ENCODE measurements at places on chromosomes 16 and 17.

GRCh38 chr17:65942592-65942991 is 249.3 kb downstream of the CEP112 start:
- no peak for DNase-seq

- no peak for DNase-seq
These were observed 34.5 kb downstream of the TUBD1 start for GRCh38 chr17:59858167-59858816.

- DNase-seq: no peak
These were observed 51.3 kb downstream of the EPN2 start for GRCh38 chr17:19288453-19288852.

GRCh38 chr17:55168958-55169687 is 95.6 kb upstream of the HLF start:
- DNase-seq: no peak

GRCh38 chr17:75135946-75136345 is 4.4 kb upstream of the NT5C start:
- no peak for DNase-seq

GRCh38 chr16:31706925-31707324 is 166.7 kb upstream of the ZNF267 start:
- no peak for DNase-seq

GRCh38 chr16:30896261-30896888 is at the start of gene CTF1:
CTF1 (plus strand) TSS chr16:30896614; CDS start chr16:30896644, 30 bp downstream.
- DNase-seq: no peak

- DNase-seq: peak; percentile 24
These were observed 134.8 kb downstream of the HS3ST2 start for GRCh38 chr16:22948603-22949368.

DNA sequence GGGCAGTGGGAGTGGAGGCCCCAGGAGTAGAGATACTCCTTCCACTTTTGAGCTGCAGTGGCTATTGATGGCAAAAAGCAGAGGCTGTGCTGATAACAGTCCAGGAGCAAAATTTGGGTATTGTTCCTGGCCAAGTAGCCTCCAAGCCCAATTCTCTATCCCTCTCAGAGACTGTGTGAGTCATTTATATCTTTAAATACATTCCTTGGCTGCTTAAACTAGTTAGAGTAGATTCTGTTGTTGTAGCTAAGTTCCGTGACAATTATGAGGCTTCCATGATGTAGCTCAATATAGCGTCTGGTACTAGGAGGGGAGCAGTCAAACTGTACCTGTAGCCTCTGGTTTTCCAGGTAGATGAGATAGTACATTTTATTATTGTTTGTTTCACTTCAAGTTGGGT is 19.9 kb upstream of the UBE2G1 start:
- DNase-seq: no peak

DNA sequence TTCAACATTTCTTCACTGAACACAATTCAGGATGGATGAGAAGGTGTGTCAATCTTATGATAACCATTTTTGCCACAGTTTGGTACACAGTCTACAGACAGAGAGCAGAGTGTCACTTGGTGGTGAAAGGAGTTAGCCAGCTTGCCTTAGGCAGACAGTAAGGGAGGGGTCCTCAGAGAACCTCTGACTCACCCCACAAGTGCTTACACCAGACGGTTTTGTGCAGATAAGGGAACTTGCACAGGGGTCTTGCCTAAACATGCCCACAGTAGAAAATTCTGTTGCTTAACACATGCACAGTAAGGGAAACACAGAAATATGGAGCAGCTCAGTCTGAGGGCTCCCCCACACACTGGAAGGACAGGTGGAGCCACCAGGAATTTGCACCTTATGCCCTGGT is 204.5 kb upstream of the CDH8 start:
- DNase-seq: no peak

DNA sequence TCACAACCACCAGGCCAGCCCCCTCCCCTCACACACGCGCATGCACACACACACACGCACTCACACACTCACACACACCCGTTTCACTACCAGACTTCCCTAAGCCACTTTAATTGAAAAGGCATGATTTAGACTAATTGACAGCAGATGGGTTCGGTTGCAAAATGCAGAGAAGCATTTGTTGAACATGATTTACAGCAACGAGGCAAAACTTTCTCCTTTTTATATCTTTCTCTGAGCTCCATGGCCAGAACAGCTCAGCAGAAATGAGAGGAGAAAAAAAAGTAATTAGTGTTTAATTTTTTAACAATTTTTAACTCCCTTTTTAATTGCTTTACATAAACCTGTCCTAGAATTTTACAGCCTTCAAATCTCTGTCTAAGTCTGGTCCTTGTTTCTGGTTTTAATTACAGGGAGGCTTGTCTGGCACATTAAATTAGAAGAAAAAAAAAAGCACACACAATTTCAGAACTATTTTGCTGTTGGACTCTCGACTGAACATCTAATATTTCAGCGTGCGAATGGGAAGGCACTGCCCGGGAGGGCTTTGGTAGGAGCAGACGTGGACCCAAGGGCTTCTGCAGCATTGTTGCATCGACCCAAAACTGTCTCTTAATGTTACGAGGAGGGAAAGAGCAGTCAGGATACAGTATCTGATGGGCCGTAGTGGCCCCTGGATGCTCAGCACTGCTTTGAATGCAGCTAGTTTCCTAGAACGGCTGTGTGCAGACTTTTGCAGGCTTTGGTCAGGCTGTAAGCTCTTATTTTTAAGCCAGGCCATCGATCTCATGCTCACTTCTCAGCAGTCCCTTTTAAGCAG is 255.9 kb downstream of the SOX9 start:
- DNase-seq: peak; percentile 65

GRCh38 chr17:34582185-34582900 is 3.0 kb downstream of the TMEM132E start:
- no peak for DNase-seq

DNA sequence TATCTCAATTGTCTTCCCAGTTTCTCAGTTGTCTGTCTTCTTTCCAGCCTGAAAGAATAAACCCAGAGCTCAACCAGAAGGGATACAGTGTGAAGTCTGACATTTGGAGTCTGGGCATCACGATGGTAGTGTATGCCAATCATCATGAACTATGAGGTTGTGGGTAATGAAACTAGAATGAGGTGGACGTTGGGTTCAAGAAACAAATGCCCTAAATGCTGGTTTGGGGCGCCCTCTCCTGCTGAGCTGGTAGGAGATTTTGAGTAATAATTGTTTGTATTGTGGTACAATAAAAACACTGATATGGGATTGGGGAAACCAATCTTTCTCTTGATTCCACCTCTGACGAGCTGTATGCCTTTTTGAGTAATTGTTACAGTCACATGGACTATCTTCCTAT is 110.4 kb downstream of the MAP2K6 start:
- DNase-seq: no peak

- DNase-seq: peak; percentile 9
These were observed 11.6 kb downstream of the FBXL19 start for GRCh38 chr16:30934827-30935557.

DNA sequence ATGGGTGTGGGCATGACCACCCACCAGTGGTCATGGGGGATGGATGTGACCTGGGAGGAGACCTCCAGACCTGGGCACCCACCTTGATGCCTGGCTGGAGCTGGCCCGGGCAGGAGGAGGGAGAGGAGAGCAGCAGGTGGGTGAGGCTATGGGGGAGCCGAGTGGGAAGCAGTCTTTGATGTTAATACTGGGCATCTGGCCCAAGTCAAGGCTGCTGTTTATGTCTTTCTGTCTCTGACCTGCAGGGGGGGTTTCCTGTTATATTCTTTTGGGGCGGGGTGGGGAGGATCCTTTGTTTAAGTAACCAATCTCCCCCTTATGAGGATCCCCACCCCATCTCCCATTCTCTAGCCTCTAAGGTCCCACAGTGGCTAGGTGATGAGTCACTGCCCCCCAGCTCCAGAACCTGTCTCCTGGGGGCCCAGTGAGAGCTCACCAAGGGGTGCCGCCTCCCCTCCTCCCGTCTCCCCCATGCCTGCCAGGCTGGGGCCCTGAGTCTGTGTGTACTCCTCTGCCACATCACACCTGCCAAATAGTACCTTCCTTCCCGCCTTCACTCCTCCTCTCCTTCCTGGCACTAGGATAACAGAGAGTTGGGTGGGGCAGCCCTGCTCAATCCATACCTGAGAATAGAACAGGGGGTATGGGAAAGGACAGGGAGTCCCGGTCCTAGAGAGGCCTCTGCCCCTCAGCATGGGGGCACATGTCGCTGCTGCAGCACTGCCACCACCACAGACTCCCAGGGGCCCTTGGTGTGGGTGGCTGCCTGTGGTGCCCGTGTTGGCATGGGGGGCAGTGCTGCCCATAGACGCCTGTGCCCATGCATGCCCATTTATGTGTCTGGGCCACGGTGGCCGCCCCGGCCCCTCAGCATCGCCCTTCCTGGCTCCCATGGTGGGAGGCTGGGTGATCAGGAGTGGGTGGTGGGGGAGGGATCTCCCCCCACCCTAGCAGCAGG is 7.3 kb downstream of the THRA start:
- DNase-seq: peak; percentile 80

DNA sequence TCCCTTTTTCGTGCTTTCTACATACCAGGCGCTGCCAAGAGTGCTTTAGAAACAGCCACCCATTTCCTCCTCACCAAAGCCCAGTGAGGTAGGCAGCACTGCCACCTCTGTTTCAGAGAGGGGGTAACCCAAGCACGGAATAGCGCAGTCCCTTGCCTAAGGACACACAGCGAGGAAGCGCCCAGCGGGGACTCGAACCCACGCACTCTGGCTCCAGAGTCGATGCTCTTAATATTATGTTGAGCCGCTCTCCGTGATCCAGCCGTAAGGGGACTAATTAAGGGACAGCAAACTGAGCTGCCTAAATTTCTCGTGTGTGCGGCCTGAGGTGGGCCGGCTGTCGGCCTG is 497 bp downstream of the CES1 start:
- DNase-seq: no peak

- DNase-seq: no peak
These were observed 59.2 kb downstream of the CYB5B start for GRCh38 chr16:69483611-69484010.

DNA sequence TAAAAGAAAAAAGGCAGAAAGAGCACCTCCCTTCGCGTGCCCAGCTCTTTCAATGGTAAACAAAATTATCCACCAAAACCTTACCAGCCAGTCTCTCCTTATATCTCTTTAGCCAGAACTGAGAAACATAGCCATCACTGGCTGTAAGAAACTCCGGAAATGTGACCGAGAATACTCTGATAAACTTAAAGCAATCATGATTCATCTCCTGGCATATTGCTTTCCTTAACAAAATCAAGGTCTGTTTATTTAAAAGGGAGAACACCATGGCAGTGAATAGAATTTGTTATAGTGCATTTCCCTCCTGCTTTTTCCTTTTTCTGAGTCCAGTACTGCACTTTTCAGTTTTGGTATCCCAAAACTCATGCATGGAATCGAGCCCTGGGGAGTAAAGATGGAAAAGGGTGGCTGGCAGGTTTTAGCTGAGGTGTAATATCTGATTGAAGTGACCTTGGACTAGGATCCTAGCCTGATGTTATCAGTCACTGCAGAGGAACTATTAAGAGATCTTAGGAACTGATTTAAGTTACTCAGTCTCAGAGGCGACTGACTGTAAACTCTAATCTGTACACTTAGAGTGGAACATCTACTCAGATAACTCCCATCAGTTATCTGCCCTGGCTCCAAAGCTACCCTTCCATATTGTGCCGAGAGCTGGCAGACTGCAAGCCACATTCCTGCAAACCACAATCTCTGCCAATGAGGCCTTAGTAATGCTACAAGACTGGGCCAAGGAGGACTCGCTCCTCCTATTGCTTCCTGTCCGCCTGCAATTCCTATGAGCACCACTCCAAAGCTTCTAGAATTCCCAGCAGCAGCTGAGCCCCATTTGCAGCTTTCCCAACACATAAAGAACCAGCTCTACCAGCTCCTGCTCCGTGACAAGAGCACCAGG is 7.4 kb upstream of the COX10 start:
- DNase-seq: no peak

DNA sequence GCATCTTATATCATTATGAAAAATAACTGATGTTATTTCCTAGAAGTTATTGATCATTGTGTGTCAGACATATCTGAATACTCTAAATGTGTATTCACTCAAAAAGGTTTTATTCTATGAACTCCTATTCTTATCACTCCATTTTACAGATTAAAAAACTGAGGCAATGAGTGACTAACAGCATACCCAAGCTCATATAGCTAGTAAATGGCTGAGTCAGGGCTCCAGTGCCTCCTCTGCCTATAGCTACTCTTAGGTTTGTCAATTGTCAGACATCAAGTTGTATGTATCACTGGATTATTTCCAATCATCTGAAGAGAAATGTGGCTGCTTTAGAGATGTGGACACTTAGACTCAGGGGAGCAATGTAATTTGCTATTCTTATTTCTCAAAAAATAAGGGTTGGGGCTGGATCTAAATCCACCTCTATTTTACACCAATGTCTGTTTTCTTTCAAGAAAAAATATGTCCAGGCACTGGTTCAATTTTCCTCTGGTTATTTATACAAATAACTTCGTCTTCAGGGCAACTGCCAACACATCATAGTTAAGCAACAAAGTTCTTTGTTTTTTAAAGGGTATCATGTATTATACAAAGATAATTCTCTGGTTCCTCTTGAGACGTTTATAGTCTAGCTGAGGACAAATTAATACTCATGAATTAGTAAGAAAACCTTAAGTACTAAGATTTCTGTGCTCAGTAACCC is 328.9 kb upstream of the MAF start:
- no peak for DNase-seq

GRCh38 chr17:33854596-33854995 is 400.5 kb upstream of the CCL2 start:
- DNase-seq: no peak

DNA sequence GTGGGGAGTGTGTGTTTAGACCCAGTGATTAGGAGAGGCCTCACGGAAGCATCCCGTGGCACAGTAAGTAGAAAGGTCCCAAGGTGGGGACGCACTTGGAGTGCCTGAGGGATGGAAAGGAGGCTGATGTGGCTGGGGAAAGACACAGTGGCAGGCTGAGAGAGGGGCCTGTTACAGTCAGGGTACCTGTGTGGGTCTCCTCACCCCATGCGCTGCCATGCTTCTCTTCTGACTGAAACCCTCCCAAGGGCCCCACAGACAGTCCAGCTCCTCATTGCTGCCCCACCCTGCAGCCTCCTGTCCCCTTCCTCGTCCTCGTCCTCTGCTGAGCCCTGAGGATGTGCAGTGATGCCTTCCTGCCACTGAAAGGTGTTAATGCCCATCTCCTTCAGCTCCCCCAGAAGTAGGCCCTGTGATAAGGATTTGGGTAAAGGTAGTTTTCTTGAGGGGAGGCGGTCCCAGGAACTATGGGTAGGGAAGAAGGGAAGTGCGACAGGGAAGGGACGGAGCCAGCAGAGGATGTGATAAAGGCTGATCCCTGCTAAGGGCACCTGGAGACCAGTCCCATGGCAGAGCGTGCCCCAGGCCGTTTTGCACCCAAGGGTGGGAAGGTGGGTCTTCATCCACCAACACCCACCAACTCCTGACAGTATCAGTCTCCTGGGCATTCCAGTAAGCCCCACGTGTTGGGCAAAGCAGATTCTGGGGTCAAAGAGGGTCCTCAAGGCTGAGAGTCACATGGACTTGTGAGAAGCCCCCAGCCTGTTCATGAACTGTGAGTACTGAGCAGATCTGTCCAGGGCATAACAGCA is 237.2 kb downstream of the GSG1L start:
- no peak for DNase-seq

Data from NCI-H1694 treated with DMSO at 0.1 percent for 48 hours (cell line).